Adipocyte (in vitro differentiated cells): ENCODE measurements at places on chromosomes 12 and 14.
A peak's percentile ranks its signal among the peaks of the same experiment; 100 is the strongest.

- DNase-seq: no peak
These were observed 53.9 kb downstream of the SMUG1 start for GRCh38 chr12:54134850-54135249.

DNA sequence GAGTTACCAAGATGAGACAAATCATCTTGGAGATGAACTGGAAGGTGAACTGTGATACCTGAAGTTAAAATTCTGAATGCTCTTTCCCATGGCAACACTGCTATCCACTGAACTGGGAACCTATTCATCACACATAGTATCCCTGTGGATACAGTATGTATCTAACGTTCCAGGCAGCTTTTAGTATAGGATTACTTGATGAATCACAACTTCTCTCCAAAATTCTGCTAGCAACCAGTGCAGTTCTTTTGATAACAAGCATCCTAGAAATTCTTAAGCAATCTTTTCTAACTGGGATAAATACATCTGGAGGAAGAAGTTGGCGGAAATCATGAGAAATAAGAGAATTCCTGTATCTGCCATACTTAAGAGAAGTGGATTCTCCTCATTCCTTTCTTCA is 66.4 kb downstream of the PAWR start:
- peak; percentile 25 for DNase-seq

DNA sequence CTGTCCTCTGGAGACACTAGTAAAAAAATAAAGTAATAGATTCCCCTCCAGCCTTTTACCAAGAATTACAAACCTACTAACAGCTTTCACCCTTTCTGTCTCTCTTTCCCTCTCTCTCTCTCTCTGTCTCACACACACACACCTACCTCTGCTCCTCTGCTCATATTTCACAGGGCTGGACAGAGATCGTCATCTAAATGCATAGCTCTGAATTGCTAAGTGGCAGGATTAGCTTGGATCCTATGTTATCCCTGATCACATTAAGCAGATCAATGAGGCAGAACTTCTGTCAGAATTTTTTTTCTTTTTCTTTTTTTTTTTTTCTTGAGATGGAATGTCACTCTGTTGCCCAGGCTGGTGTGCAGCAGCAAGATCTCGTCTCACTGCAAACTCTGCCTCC is 22.9 kb downstream of the VCPKMT start:
- DNase-seq: no peak

DNA sequence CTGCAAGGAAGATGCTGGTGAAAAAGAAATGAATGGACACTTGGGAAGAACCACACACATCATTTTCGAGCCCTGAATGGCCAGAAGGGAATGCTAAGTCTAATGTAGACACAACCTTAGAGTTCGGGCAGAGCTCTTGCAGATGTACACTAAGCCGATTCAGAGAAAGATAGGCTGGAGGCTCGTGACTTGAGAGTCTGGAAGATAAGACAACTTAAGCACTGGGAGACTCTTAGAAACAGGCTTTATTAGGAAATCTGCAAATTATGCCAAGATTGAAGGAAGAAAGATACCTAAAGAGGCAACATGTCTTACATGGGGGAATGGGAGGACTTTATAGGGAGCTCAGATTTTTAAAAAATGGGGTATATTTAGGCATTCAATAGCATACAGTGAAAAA is 13.5 kb downstream of the TBPL2 start:
- DNase-seq: no peak

DNA sequence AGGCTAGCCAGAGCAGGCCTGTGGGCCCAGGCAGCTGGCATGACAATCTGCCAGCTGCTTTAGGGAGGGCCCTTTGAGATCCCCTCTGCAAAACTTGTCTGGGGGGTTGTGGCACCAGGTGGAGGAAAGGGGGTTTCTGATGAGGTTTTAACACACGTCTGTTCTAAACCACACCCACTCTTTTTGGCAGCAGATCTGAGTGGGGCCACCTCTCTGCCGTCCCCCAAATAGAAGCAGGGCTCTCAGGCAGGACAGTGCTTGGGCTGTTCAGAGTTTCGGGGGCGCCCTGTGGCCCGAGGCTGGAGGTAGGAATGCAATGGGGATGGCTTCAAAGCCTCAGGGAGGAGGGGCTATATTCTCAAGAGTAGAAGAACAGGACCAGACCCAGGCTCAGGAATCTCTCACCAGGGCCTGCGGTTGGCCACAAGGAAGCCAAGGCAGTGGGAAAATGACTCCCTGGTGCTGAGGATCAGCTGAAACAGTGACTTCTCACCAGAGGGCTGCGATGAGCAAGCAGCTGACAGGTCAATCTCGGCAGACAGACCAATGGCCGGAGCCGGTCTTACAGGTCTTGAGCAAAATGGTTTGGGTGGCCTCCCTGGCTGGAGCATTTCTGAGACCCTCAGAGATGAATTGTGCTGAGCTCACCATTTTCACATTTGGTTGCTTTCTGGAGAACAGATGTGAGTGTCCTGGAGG is 1.5 kb upstream of the KRT5 start:
- DNase-seq: no peak
